ENCODE measurements at places on chromosomes 6 and 20.

- no peak for DNase-seq
Observed at GRCh38 chr20:63123331-63123741, 92.6 kb downstream of the YTHDF1 start.

- no peak for DNase-seq
Observed at GRCh38 chr20:53448875-53449274, 144.8 kb downstream of the ZNF217 start.

GRCh38 chr6:139337001-139337400 is 37.4 kb downstream of the CITED2 start:
- DNase-seq: no peak

- DNase-seq: no peak
Observed at GRCh38 chr20:43955750-43956191, 41.1 kb downstream of the TOX2 start.

- no peak for DNase-seq
Observed at GRCh38 chr6:139303185-139303584, 11.4 kb upstream of the TXLNB start.

GRCh38 chr6:169961772-169962561 is 210.5 kb downstream of the ERMARD start:
- DNase-seq: peak; percentile 55

GRCh38 chr6:25057111-25057905 is 121.5 kb upstream of the RIPOR2 start:
- DNase-seq: no peak

DNA sequence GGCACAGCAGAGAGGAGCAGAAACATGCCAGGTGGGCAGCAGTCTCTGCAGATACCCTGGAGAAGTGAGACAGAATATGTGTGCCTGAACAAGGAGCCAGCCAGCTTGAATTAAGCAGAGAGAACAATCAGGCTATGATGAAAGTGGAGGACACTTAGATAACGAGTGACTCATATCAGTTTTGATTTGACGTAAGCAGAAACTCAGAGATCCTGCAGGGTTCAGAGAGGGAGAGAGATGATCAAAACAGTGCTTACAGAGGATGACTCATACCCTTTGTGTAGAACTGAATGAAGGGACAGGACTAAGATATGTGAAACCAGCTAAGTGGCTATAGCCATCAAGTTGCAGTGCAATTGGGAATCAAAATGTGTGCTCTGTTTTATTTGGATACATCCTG is 300.7 kb downstream of the TENT5A start:
- no peak for DNase-seq

DNA sequence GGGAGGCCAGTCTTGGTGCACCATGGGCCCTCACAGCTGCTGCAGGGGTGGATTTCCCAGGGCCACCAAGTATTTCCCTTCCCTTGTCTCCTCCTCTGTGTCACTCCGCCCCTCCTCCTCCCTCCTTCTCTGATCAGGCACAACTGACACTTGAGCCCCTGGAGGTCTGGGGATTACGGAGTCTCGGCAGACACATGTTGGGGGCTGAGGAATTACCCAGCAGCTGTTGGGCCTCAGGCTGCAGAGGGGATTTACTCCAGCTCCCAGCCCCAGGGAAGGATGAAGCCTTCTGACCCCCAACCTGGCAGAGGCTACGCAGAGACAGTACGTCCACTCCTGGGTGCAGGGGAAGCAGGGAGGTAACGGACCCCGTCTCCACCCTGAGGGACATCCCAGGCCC is 420.5 kb upstream of the SULF2 start:
- no peak for DNase-seq

DNA sequence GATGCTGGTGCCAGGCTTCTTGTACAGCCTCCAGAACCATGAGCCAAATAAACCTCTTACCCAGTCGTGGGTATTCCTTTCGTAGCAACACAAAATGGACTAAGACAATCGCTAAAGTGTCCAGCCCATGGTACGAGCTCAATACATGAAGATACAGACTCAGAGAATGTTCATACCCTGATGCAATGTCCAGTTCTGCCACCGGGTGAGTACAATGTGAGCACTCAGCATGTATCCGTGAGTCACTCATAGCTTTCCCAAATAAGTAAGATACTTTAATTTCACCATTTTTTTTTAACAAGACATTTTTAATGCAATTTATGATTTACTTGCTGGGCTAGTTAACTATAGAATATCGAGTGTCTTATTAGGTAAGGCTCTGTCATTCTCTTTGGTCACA is 26.7 kb upstream of the PDE10A start:
- DNase-seq: no peak

GRCh38 chr6:26354162-26354561 is 10.8 kb upstream of the BTN3A2 start:
- no peak for DNase-seq

DNA sequence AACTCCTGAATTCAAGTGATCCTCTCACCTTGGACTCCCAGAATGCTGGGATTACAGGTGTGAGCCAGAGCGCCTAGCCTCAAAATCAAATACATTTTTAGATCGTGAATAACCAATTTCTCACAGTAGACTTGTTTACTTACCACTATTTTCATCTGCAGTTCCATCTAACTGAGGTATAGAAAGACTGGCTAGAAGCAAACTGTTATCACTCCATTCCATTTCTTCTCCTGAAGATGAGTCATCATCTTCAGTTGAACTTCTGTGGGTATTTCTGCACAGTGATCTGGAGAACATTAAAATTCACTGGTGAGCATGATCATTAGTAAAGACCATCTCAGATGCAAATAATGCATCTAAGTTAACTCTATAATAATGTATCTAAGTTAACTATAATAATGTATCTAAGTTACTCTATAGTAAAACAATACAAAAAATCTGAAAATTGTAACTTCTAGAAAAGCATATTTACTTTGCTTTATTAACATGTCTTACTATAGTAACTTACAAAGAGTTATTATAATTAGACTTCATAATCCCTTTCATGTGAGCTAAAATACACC is 105.4 kb downstream of the REV3L start:
- no peak for DNase-seq

DNA sequence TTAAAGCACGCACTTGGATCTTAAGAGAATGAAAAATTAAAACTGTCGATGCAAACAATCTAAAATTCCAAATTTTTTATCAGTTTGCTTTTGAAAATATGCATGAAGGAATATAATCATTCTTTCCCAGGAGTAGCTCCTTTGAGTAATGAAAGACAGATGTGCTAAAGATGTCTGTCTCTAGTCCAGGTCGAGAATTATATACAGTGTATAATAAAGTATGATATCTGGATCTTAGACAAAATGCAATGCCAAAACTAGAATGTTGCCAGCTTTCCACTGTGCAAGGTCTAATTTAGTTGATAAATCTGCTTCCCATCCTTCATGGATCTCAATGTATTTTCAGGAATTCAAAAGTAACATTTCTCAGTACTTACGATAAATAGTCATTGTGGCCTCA is 65.1 kb upstream of the ADGRG6 start:
- no peak for DNase-seq

- DNase-seq: no peak
Observed at GRCh38 chr6:137876547-137876946, 9.5 kb downstream of the TNFAIP3 start.

DNA sequence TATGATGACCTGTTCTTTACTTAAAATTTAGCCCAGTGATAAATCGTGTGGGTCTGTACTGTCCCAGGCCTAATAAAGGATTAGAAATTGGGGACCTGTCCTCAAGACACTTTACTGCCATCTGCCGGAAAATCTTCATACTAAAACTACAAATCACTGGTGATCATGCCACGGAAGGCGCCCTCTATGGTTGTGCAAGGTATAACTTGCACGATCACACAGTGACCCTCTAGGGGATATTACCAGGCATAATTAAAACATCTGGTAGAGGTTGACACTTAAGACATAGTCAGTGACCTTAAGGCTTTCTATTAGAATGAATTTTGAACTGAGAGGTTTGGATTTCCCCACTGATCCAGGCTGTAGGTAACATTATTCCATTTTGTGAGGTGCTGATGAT is 172.6 kb downstream of the BMP2 start:
- DNase-seq: no peak

- no peak for DNase-seq
Observed at GRCh38 chr6:131225127-131225526, 89.9 kb downstream of the AKAP7 start.

GRCh38 chr6:138882369-138883017 is 86.6 kb downstream of the ECT2L start:
- DNase-seq: no peak

GRCh38 chr6:136647363-136647852 is 97.2 kb upstream of the MAP7 start:
- peak; percentile 66 for DNase-seq

GRCh38 chr6:148811459-148811858 is 64.6 kb downstream of the UST start:
- no peak for DNase-seq

GRCh38 chr20:16216914-16217230 is 356.4 kb downstream of the KIF16B start:
- no peak for DNase-seq

DNA sequence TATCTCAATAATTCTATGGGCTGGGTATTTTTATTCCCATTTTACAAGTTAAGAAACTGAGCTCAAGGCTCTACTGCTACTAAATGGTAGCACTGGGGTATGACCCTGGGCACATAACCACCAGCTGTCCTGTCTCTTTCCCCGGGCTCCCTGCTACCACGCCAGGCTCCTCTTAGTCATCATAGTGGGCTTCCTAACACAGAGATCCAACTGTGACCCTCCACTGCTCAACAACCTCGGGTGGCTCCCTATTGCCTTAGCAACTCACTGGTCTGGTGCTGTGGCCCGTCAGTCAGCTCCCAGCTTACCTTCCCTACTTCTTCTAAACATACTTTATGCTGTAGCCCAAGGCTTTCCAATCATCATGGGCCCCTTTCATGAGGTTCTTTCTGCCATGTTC is 4.5 kb downstream of the KIAA1755 start:
- no peak for DNase-seq

- no peak for DNase-seq
Observed at GRCh38 chr20:62831854-62832211, 15.0 kb downstream of the COL9A3 start.

GRCh38 chr6:155303361-155303870 is 10.9 kb downstream of the TFB1M start:
- no peak for DNase-seq

DNA sequence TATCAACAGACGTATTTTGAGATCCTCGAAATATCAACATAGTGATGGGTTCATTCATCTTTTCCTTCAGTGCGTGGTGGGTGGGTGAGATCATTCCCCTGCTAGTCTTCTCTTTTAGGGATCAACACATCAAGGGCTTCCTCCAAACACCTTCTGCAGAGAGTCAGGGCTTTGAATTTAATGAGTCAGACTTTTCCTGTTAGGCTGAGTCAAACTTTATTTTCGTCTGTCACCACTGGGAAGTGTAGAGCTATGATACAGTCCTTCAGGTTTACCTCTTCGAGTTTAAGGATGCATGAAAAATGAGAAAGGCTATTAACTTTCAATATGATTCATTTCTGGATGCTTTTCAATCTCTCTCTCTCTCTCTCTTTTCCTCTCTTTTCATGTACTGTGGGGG is 189.1 kb downstream of the BMP2 start:
- DNase-seq: no peak

GRCh38 chr20:13611611-13612125 is 27.1 kb downstream of the TASP1 start:
- DNase-seq: no peak

DNA sequence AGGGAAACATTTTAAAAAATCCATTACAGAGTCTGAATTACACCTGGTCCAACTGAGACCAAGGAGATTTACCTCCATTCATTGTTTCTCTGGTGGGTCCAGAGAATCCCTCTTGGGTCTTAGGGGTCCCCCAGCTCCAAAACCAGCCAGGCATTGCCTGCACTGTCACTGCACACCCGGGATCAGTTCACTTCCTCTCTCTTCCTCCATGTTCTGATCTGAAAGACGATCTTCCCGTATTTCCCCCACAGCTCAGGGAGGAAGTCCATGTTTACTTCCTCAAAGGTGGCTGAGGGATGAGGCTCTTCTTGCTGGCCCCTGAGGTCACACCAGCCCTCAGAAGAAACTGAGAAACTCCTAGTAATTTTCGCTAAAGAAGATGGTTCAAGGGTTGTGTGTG is 159.7 kb downstream of the BMP7 start:
- DNase-seq: no peak

GRCh38 chr20:9015984-9016324 is 52.9 kb upstream of the PLCB4 start:
- DNase-seq: no peak

GRCh38 chr6:130632277-130632676 is 194.9 kb upstream of the SMLR1 start:
- DNase-seq: no peak

DNA sequence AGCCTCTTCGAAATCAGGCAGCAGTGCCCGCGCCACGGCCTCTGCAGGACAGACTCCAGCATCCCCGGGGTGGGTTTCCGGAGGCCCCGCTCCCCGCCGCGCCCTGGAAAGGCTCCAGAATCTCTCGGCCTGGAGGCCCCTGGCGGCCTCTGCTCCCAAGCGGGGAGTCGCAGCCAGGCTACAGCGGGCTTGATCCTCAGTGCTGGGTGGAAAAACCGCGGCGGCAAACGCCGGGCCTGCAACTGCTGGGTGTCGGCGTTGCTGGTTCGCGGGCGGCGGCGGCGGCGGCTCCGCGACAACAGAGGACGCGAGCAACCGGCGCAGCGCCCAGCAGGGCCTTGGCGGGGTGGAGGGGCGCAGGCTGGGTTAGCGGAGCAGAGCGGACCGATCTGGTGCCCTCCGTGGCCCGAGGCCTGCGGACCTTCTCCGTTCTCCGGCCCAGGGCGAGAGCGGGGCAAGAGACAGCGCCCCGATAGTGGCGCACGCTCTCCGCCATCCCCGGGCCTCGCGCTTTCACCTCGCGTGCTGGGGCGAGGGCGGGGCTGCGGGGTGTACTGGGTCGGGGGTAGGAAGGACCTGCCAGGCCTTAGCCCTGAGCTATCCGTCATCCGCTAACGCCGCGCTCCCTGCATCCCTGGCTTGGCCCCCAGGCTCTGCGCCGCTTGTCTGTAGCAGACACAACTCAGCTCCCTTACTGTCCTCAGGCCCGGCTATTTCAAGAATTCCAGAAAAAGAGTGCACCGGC is 3.4 kb upstream of the ZNF292 start:
- DNase-seq: peak; percentile 78

- DNase-seq: no peak
Observed at GRCh38 chr6:47161176-47161687, 119.1 kb upstream of the ADGRF1 start.

GRCh38 chr20:17912916-17913315 is 55.7 kb downstream of the SNX5 start:
- no peak for DNase-seq

GRCh38 chr6:149060985-149061760 is 256.3 kb upstream of the TAB2 start:
- no peak for DNase-seq

- DNase-seq: no peak
Observed at GRCh38 chr20:19835533-19836222, 77.6 kb downstream of the RIN2 start.

DNA sequence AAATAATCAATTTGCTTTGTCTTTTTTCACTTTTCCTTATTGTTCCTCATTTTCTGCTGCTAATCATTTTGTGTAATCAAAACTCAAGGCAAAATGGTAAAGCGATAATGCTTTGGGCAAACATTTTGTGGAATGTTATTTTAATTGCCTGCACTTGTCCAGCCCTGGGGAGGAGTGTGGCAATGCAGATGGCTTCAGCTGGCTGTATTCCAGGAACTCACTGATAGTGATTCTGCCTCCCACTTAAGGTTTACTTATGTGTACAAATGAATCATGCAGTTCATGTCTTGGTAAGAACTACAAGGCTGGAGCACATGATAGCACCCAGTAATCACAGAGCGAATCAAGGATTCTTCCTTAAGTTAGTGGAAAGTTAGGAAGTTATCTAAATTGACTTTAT is 107.8 kb downstream of the COL19A1 start:
- no peak for DNase-seq

GRCh38 chr6:12709116-12709515 is 7.5 kb upstream of the PHACTR1 start:
- no peak for DNase-seq

All from activated CD8-positive, alpha-beta T cell treated with anti-CD3 and anti-CD28 coated beads for 36 hours (primary cell).